ENCODE measurements at places on chromosomes 7 and 10.

DNA sequence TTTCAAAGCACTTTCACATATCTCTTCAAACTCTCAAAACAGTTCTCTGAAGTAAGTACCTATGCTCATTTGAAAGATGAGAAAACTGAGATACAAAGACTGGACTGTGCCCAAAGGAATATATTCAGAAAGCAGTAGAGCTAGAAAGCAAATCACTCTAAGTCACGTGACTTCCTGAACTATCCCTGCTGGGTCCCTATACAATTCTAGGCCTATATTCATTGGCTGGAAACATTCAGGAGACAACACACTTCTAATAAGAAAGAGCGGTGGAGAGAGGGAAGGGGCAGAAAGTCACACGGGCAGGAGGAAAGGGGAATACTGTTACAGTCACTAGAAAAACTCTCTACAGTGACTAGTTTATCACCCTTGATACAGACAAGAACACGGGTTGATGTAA is 140.0 kb downstream of the CHCHD3 start:
- DNase-seq, result no peak

- no peak for DNase-seq
Measured at GRCh38 chr7:159000859-159001435, 143.7 kb downstream of the VIPR2 start.

DNA sequence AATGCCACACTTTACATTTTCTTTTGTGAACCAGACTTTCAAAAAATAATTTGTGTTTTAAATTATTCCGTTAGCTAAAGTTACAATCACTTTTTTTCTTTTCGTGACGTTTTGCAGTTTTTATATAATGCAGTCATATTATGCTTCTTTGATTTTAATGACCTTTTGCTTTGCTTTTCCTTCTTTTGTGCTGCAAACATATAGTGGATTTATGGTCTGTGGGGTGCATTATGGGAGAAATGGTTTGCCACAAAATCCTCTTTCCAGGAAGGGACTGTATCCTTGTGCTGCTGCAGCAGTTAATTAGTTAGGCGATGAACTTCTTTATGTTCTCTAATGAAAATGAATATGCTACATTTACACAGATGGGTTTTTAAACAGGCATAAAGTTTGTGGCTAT is 117.4 kb downstream of the MAPK8 start:
- DNase-seq, result no peak

DNA sequence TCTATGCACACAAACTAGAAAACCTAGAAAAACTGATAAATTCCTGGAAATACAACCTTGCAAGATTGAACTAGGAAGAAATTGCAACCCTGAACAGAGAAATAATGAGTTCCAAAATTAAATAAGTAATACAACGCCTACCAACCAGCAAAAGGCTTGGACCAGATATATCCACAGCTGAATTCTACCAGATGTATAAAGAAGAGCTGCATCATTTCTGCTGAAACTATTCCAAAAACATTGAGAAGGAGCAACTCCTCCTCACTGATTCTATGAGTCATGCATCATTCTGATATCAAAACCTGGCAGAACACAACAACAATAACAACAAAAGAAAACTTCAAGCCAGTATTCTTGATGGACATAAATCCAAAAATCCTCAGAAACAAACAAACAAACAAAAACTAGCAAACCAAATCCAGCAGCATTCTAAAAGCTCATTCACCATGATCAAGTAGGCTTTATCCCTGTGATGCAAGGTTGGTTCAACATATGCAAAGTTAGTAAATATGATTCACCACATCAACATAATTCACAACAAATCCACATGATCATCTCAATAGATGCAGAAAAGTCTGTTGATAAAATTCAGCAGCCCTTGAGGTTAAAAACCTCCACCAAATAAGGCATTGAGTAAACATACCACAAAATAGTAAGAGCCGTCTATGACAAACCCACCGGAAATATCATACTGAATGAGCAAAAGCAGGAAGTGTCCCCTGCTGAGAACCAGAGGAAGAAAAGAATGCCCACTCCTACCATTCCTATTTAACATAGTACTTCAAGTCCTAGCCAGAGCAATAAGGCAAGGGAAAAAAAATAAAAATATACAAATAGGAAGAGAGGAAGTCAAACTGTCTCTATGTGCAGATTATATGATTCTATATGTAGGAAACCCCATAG is 98.2 kb downstream of the PCDH15 start:
- no peak for DNase-seq

DNA sequence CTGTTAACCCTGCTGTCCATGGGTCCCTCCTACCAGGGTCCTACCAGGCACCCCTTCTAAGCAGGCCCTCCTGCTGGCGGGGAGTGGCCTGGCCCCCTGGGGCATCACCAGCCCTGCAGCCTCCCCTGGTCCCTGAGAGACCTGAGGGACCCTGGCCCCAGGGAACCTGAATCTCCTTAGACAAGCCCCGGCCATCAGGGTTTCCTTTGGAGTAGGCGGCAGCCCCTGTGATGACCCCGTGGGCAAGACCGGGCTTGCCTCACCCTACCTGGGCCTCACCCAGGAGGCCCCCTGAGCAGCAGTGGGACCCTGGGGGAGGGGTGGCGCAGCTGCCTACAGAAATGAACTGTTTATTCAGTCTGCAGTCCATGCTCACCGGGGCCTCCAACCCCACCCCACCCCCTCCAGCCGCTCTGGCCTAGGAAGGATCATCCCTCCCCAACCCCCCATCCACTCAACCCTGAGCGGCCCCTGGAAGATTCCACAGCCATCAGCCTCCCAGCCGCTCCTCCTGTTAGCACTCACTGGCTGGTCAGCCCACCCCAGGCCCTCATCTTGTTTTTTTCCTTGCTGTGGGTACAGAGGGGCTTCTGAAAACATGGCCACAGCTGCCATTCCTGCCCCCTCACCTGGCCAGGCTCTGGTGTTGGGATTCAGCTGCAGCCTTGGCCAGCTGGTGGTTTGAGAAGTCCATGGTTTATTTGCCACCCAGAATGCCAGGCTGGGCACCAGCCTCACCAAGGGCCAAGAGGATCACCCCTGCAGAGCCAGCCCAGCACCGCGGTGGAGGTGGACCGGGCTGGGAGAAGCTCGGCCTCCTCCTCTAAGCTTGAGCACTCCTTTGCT is 34.8 kb upstream of the CHST15 start:
- no peak for DNase-seq

DNA sequence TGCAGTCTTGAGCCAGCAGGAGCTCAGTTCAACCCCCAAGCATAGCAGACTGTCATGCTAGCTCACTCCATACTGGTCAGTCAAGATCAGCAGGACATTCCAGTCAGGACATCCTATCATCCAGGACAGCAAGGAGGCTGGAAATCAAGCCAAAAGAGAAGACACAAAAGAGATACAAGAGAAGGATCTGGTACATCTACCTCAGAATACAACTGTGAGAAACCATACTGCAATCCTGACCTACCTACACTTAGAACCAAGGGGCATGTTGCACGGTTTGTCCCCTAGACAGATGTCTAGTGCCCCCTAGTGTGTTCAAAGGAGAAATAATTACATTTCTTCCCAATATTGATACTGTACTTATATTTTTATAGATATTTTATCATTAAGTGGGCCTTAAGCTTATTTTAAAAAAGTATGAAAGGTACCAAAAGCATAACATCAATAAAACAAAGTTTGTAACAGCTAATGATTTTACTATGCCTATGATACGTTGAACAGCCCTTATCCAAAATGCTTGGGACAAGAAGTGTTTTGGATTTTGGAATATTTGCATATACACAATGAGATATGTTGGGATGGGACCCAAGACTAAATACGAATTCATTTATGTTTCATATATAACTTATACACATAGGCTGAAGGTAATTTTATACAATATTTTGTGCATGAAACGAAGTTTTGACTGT is 26.7 kb downstream of the ERCC6 start:
- no peak for DNase-seq

- no peak for DNase-seq
Measured at GRCh38 chr7:135320268-135320667, 86.6 kb downstream of the STRA8 start.

- no peak for DNase-seq
Measured at GRCh38 chr7:52413051-52413450, 622.4 kb upstream of the POM121L12 start.

- DNase-seq, result no peak
Measured at GRCh38 chr7:1695800-1696454, 25.9 kb downstream of the ELFN1 start.

DNA sequence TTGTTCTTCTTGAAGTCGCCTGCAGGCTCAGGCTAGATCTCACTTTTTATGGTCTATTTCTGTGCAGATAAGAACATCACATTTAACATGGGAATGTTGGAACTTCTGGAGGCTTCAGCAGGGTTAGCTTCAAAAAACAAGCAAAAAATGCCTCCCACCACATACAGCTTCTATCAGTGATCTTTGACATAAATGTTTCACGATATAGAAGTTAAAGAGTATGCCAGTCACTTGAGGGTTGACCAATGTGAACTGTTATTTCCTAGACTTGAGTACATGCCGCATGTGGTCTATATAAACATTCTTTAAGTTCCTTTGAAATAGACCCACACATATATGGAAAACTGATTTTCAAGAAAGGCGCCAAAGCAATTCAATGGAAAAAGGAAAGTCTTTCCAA is 219.2 kb upstream of the KLF14 start:
- no peak for DNase-seq

GRCh38 chr10:102627291-102627735 is 17.0 kb upstream of the TRIM8 start:
- DNase-seq, result no peak

- DNase-seq, result no peak
Measured at GRCh38 chr7:37141742-37142141, 306.9 kb downstream of the ELMO1 start.

DNA sequence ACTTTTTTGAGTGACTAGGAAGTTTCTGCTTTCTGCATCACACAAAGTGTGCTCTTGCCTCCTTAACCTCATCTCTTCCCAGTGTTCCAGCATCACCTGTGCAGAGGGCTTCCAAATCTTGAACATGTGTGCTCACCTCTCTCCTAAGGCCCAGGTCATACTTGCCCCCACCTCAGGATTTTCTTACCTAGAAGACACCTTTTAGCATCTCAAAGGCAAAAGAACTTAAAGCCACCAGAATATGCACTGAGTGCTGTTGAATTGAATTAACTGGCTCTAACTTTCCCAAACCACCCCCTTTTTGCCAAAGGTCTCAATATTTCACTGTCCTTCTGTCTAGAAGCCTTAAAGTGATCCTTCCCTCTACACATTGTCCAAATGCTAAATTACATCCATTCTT is 66.5 kb downstream of the SRI start:
- no peak for DNase-seq
